ENCODE measurements at places on chromosomes 13 and 19.

DNA sequence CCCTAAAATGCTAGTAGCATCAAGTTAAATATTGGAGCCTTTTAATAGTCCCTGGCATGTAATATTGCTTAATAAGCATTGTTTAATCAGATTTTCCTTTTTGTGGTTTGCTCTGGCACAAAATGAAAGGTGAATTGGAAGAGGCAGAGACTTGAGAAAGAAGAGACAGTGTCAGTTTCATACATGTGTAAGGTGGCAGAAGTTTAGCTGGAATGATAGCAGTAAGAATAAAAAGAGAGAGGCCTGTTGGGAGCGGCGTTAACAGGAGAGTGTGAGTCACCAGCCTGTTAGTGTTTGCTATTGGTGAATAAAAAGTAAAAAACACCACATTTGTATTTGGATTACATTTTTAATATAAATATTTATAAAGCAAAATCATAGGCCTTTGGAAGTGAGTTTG, 145.3 kb downstream of the PDS5B start:
- DNase-seq = no peak

GRCh38 chr19:1624458-1624857, 19.2 kb upstream of the UQCR11 start:
- no peak for DNase-seq

GRCh38 chr19:7006135-7006704, 15.0 kb downstream of the MBD3L2B start:
- no peak for DNase-seq

DNA sequence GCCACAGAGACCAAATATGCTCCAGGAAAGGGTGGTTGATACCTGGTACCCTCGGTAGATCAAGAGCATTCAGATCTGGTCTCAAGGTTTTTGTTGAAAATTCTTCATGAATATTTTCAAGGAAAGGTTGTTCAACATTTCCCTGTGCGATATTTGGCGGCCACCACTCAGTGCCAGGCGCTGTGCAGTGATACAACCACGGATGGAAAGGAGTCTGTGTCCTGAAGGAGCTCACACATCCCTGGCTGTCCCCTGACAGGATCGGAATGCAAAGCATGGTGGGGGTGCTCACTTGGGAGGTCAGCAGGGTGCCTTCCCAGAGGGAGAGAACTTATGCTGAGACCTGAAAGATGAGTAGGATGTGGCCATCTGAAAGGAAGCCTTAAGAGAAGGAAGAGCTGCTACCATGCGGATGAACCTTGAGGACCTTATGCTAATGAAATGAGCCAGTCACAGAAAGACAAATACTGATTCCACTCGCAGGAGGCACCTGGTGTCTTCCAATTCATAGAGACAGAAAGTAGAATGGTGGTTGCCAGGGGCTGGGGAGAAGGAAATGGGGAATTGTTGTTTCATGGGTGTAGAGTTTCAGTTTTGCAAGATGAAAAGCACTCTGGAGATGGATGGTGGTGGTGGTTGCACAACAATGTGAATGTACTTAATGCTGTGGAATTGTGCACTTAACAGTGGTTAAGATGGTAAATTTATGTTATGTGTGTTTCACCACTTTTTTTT, 41.6 kb downstream of the HSPH1 start:
- DNase-seq = no peak

DNA sequence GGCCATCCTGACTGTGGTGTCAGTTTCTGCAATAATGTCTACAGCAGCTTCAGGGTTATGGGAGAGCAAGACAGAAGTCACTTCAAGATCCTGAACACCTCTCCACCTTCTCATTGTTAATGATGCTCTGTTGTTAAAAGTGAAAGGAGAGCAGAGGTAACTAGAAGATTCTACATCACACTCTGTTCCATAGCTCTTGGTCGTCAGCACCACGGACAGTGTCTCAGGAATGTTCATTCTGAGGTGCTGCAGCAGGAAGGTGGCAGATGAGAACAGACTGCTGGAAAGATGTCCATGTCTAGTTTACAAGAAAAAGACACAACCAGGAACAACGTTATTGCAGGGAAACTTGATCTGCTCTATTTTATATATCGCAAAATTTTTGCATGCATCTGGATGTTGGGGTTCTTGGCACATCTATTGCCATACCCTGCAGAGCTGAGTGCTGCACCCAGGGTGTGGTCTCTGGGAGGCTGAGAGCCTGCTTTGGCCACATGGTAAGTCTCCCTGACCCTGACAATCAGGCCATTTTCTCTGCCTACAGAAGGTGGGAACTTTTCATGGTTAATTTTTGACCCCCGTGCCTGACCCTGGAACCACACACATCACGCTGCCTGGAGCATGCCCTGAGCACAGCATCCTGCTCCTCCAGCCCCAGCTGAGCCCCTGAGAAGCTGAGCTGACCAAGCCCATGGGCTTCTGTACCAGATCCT, 12.7 kb downstream of the CEACAM21 start:
- DNase-seq = no peak

DNA sequence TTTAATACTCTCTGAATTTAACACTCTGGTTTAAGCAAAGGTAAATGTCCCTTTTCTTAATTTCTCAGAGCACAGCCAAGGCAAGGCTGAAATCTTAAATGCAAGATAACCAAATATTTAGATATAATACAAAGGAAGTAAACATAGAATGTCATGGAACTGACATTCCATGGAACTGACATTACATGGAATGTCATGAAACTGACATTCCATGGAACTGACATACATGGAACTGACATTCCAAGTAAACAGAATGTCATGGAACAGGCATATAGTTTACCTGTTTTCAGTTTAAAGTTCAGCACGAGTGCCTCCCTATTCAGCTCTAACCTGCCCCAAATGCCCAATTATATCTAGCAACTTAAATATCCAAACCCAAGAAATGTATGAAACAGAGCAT, 21.8 kb downstream of the FGF14 start:
- no peak for DNase-seq

GRCh38 chr13:43986421-43986981, 106.8 kb downstream of the LACC1 start:
- DNase-seq = no peak

GRCh38 chr19:15452111-15453047, 2.6 kb upstream of the WIZ start:
- peak; percentile 8 for DNase-seq

GRCh38 chr13:98994896-98995295, 17.0 kb upstream of the DOCK9 start:
- no peak for DNase-seq

GRCh38 chr13:40994581-40995230, 24.4 kb downstream of the ELF1 start:
- no peak for DNase-seq

DNA sequence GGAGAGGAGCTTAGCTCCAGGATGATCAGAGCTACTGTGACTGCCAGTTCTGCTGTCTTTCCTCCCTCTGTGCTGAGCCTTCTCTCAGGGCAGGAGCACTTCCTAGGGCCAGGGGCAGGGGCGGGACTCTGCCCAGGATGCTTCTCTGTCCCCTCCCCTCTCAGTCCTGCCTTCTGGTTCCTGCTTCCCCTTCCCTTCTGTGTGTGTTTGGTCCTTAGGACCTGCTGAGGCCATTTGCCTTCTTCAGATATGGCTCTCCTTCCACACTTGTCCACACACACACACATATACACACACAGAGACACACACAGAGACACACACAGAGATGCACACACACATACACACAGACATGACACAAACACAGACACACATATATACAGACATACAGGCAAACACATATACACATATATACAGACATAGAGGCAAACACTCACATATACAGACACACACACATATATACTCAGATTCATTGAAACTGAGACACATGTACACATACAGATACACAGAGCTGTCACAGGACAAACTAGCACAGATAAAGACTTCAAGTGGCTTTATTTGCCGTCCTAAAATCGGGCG, 22.0 kb upstream of the CD177 start:
- peak; percentile 3 for DNase-seq
